ENCODE measurements at places on chromosomes 7 and 10.

- no peak for DNase-seq
Measured at GRCh38 chr7:272631-273030, 17.3 kb upstream of the FOXL3 start.

- DNase-seq, result no peak
Measured at GRCh38 chr7:29623973-29624372, 60.3 kb downstream of the PRR15 start.

GRCh38 chr10:61097026-61097425 lies 153.0 kb upstream of the RHOBTB1 start:
- DNase-seq, result no peak

DNA sequence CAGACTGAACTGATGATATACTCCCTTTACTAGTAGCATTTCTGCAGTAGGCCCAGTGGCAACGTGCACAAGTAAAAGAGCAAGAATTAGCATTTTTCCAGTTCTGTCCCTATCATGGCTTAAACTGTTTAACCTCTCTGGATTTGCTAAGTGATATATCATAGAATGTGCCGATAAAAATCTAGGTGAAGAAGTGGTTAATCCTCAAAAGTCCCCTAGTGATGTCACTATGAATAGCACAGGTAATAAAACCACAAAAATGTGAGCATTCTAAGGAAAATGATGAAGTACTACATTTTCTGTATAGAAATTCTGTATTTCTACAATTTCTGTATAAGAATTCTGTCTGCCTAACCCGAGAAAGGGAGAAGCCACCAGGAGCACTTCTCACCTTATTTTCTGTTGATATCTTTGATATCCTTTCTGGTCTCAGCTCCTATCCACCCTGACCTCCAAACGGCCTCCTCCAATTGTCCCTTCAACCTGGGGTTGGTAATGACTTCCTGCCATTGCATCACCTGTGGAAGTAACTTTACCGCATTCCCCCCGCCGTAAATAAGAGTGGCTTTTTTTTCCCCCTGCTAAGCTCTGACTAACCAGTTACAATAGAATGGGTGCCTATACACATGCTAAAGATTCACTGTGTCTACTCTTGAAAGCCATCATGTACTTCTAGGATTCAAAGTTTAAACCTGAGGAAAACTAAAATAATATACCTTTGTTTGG lies 155.9 kb upstream of the ASAH2 start:
- DNase-seq, result no peak

GRCh38 chr10:117353684-117354083 lies 21.6 kb downstream of the PDZD8 start:
- DNase-seq, result no peak

DNA sequence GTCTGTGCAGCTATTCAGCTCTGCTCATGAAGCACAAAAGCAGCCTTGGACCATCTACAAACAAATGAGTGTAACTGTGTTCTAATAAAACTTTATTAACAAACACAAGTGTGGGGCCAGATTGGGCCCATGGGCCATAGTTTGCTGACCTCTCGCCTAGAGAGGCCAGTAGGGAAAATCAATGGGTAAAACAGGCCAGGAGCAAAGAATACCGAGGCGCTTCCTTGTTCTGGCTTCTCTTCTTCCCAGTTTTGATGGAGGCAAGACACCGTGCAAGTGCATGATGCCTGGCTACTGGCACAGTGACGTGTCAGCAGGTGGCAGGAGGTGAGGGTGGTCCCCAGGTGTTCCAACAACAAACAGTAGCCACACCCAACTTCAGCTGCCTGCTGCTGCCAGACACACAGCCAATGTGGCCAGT lies 94.3 kb upstream of the SDK1 start:
- no peak for DNase-seq

- DNase-seq, result no peak
Measured at GRCh38 chr10:104456802-104457542, 103.3 kb downstream of the CFAP58 start.

- no peak for DNase-seq
Measured at GRCh38 chr7:139602143-139602722, 78.7 kb downstream of the CLEC2L start.

- no peak for DNase-seq
Measured at GRCh38 chr7:116138202-116138801, 72.0 kb upstream of the TES start.

All from KG1 (cell line).